Liver (tissue), 10 donors: ENCODE measurements at places on chromosomes 2 and 18. TPM values are rescaled to one million over a fixed set of nuclear protein-coding genes. Genes with fewer than 3 reads are reported as not detected.

DNA sequence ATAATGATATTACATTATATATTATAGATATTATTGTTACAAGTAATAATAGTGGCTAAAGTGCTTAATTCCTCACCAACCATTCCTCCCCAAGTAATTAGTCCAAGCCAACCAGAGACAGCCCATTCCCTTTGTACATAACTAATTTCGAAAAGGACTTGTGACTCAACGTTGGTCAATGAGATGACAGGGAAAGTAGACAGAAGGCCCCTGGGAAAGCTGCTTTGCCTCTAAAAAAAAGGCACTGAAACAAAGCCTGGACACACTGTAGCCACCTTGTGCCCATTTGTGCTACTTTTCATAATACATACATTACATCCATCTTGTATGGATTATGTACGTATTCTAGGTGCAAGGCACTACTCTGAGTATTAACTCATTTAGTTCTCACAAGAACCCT is 28.8 kb downstream of the COLEC12 start:
- H3K27me3 ChIP-seq = no peaks in the 10 kb centered on the region
- H3K36me3 ChIP-seq = no peaks in the 10 kb centered on the region
- no peak overlapping the region for H3K27ac ChIP-seq
- H3K4me1 ChIP-seq = no peaks in the 10 kb centered on the region
- no peak for DNase-seq

Gene LOXL3
- 2.8 TPM for total RNA-seq

- H3K27ac ChIP-seq = no peak overlapping the region
- H3K36me3 ChIP-seq = no peaks in the 10 kb centered on the region
- no peaks in the 10 kb centered on the region for H3K27me3 ChIP-seq
- H3K4me3 ChIP-seq = no peak overlapping the region
- H3K4me1 ChIP-seq = no peaks in the 10 kb centered on the region
Measured at GRCh38 chr2:133338224-133338623, 230.0 kb downstream of the NCKAP5 start.

- H3K36me3 ChIP-seq = no peaks in the 10 kb centered on the region
- no peaks in the 10 kb centered on the region for H3K4me1 ChIP-seq
- H3K4me3 ChIP-seq = no peak overlapping the region
- no peak for DNase-seq
- no peak overlapping the region for H3K27ac ChIP-seq
Measured at GRCh38 chr2:117684919-117685318, 129.6 kb upstream of the DDX18 start.

DNA sequence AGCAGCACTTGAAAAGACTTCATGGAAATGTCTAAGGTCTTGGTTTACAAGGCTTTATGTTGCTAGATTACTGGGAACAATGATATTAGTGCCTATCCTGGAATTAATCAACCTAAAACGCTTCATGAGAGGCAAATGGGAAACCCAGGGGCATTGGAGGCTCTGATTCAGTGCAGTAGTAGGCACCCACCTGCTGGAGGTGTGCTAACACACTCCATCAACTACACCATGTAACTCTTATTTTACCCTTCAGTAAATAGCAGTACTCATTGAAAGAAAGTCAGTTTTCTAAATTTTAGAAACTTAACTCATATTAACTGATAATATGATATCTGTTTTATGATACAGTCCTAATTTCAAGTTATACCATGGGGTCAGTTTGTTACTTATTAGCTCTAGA is 17.4 kb upstream of the HNRNPA3 start:
- H3K4me1 ChIP-seq = no peaks in the 10 kb centered on the region
- H3K36me3 ChIP-seq = no peaks in the 10 kb centered on the region
- H3K27me3 ChIP-seq = no peaks in the 10 kb centered on the region
- H3K4me3 ChIP-seq = no peak overlapping the region
- no peak for DNase-seq

Gene COLEC12
- 1.6 TPM for total RNA-seq

Gene CPLX4
- total RNA-seq = not detected

- peak overlapping the region; percentile 93 for H3K4me3 ChIP-seq
- no peak for DNase-seq
- peak overlapping the region; percentile 96 for H3K27ac ChIP-seq
- H3K4me1 ChIP-seq = no peaks in the 10 kb centered on the region
Measured at GRCh38 chr2:26298638-26299393, 47.1 kb upstream of the SELENOI start.

- H3K4me1 ChIP-seq = peaks cover 16% of the 10 kb centered on the region
- peak overlapping the region; percentile 14 for H3K27ac ChIP-seq
- H3K4me3 ChIP-seq = no peak overlapping the region
- no peaks in the 10 kb centered on the region for H3K36me3 ChIP-seq
- H3K27me3 ChIP-seq = no peaks in the 10 kb centered on the region
Measured at GRCh38 chr18:11995445-11996189, 14.3 kb downstream of the IMPA2 start.

Gene CAVIN2
- total RNA-seq = 20.7 TPM

Gene SERPINB12
- not detected for total RNA-seq

DNA sequence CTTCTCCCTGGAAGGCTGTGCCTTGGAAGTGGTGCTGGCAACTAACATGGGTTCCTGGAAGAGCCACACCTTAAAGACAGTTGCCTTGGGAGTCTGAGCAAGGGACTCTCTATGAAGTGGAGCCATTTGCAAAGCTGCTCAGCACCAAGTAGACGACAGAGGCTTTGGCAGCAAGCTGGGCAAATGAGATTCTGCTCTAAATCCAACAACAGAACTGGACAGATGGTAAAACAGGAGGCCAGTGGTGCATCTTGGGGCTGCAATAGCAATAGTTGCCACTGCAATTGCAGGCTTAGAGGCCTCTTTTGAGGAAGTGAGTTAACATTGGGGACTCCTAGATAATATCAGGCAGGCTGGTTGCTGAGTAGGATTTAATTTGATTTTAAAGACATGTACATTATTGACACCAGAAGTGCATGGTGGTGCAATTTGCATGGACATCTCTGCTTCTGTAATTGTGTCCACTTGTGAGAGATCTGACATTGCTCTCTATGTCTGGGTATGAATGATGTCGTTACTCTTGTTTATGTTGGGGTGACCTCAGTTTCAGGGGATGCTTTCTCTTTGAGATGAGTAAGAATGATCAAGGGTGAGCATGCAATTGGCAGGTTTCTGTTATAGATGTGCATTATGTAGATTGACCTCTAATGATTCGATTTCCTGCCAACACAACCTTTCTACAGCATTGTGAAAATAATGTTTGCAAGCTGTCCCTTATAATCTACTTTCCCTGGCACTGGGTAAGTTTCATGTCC is 568.3 kb upstream of the MEX3C start:
- no peak overlapping the region for H3K27ac ChIP-seq
- no peaks in the 10 kb centered on the region for H3K4me1 ChIP-seq
- no peak for DNase-seq
- no peaks in the 10 kb centered on the region for H3K27me3 ChIP-seq
- no peak overlapping the region for H3K4me3 ChIP-seq
- H3K36me3 ChIP-seq = no peaks in the 10 kb centered on the region

Gene UGT1A4
- total RNA-seq = not detected

GRCh38 chr2:236163471-236164200 is 4.5 kb downstream of the GBX2 start:
- H3K4me3 ChIP-seq = peak overlapping the region; percentile 25
- peaks cover 44% of the 10 kb centered on the region for H3K27me3 ChIP-seq
- no peak for DNase-seq
- peaks cover 45% of the 10 kb centered on the region for H3K4me1 ChIP-seq
- no peaks in the 10 kb centered on the region for H3K36me3 ChIP-seq

- no peak overlapping the region for H3K4me3 ChIP-seq
- H3K4me1 ChIP-seq = peaks cover 46% of the 10 kb centered on the region
- no peaks in the 10 kb centered on the region for H3K36me3 ChIP-seq
- DNase-seq = no peak
Measured at GRCh38 chr2:39517102-39517436, 80.0 kb upstream of the MAP4K3 start.

Gene DPYSL5
- total RNA-seq = not detected

DNA sequence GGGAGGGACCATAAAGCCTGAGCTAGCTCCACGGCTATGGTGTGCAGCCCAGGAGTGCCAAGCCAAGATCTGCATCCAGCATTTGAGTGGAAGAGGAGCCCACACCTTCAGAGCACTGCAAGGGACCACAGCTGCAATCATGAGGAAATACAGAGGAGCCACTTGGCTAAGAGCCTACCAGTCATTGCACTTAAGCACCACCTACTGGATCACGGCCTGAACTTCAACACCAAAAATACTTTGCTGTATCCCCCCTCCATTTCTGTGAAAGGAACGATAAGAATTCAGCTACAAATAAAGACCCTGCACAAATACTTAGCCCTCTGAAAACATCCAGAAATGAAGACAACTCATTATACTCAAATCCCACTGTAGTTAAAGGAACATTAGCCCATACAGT is 545.3 kb downstream of the TSN start:
- H3K27ac ChIP-seq = no peak overlapping the region
- no peaks in the 10 kb centered on the region for H3K27me3 ChIP-seq
- no peaks in the 10 kb centered on the region for H3K4me1 ChIP-seq
- no peak overlapping the region for H3K4me3 ChIP-seq
- no peak for DNase-seq
- no peaks in the 10 kb centered on the region for H3K36me3 ChIP-seq

DNA sequence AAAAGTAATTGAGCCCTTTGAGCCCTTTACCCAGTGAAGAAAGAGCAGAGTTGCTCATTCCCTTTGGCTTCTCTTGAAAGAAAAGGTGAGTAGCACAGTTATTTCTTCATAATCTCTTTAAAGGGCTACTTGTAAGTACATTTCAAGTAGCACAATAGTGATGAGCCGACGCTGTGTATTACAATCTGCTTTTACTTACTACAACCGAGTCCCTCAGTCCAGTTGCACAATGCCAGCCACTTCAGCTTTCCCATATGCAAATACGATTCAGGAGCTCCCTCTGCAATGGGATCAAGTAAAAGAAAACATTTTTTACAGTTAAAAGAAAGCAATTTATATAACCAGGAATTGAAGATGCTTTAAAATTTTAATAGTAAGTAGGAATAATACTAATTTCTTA is 868.5 kb downstream of the RNF144A start:
- H3K36me3 ChIP-seq = no peaks in the 10 kb centered on the region
- H3K27me3 ChIP-seq = no peaks in the 10 kb centered on the region
- no peak for DNase-seq
- no peaks in the 10 kb centered on the region for H3K4me1 ChIP-seq
- H3K4me3 ChIP-seq = no peak overlapping the region

DNA sequence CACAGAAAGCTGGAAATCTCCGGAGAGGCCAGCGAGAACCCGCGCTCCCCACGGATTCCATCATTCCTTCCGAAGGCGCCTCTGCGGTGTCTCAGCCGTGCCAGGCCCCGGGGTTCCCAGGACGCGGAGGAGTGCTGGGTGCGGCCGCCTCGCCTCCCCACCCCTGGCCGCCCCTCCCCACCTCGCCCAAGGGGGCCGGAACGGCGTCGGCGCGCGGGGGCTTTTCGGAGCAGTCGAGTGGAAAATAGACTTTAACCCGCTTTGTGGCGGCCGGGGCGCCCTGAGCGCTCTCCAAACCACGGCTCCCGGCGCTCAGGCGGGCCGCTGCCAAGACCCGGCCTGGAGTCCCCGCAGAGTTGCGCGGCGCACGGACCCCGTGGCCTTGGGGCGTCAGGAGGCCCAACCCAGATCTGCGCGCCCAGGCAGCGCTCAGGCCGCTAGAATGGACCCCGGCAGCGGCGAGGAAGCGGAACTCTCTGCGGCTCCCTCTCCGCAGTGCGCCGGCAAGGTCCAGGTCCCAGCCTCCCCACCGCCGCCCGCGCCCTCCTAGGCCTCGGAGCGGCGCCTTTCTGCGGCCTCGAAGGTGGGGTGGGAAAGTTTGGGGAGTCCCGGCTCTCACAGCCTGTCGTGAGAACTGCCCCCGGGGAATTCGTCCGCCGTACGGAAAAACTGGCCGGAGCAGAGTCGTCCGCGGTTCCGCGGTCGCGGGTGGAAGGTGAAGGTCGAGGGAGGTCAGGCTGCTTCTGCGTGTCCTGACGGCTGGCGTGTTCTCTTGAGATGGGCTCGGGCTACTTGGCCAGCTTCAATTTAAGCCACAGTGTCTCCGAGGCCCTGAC is 1.2 kb upstream of the EMX1 start:
- peaks cover 9% of the 10 kb centered on the region for H3K27me3 ChIP-seq
- H3K36me3 ChIP-seq = no peaks in the 10 kb centered on the region
- peaks cover 20% of the 10 kb centered on the region for H3K4me1 ChIP-seq
- DNase-seq = no peak
- H3K27ac ChIP-seq = no peak overlapping the region
- no peak overlapping the region for H3K4me3 ChIP-seq

Gene CMPK2
- total RNA-seq = 41.7 TPM

- H3K27ac ChIP-seq = no peak overlapping the region
- no peaks in the 10 kb centered on the region for H3K27me3 ChIP-seq
- no peak for DNase-seq
- no peaks in the 10 kb centered on the region for H3K36me3 ChIP-seq
Measured at GRCh38 chr2:18703555-18703954, 114.2 kb upstream of the NT5C1B start.

GRCh38 chr2:187915810-187916209 is 361.6 kb upstream of the TFPI start:
- DNase-seq = no peak
- H3K27ac ChIP-seq = no peak overlapping the region
- no peak overlapping the region for H3K4me3 ChIP-seq

Gene RTN4
- 213 TPM for total RNA-seq

- no peaks in the 10 kb centered on the region for H3K27me3 ChIP-seq
- DNase-seq = no peak
- no peak overlapping the region for H3K27ac ChIP-seq
- H3K4me3 ChIP-seq = no peak overlapping the region
Measured at GRCh38 chr18:46668135-46668534, 11.1 kb upstream of the LOXHD1 start.

DNA sequence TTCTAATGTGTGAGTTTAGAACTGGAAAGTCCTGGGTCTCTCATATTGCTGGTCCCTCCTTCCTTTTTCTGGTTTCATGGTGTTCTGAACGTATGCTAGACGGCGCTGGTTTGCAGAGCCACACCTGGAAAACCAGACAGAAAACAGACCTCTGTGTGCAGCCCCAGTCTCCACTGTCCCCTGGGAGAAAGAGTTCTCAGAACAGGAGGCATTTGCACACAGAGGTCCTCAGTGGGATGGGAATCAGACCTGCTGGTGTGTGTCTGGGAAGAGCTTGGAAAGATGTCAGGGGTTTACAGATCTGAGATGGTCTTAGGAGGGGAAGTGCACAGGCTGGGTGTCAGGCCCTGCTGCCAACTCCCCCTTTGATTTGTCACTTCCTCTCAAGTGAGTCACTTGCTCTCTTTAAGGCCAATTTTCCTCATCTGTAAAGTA is 14.9 kb upstream of the MBP start:
- H3K4me3 ChIP-seq = no peak overlapping the region
- H3K27me3 ChIP-seq = no peaks in the 10 kb centered on the region
- no peaks in the 10 kb centered on the region for H3K36me3 ChIP-seq

- DNase-seq = no peak
- H3K4me1 ChIP-seq = no peaks in the 10 kb centered on the region
- no peak overlapping the region for H3K27ac ChIP-seq
- no peaks in the 10 kb centered on the region for H3K36me3 ChIP-seq
- H3K4me3 ChIP-seq = no peak overlapping the region
Measured at GRCh38 chr18:79641722-79642497, 37.7 kb upstream of the CTDP1 start.

Gene ITM2C
- total RNA-seq = 45.2 TPM
